AG20443 (cell line): ENCODE measurements at places on chromosomes 1 and 21.

DNA sequence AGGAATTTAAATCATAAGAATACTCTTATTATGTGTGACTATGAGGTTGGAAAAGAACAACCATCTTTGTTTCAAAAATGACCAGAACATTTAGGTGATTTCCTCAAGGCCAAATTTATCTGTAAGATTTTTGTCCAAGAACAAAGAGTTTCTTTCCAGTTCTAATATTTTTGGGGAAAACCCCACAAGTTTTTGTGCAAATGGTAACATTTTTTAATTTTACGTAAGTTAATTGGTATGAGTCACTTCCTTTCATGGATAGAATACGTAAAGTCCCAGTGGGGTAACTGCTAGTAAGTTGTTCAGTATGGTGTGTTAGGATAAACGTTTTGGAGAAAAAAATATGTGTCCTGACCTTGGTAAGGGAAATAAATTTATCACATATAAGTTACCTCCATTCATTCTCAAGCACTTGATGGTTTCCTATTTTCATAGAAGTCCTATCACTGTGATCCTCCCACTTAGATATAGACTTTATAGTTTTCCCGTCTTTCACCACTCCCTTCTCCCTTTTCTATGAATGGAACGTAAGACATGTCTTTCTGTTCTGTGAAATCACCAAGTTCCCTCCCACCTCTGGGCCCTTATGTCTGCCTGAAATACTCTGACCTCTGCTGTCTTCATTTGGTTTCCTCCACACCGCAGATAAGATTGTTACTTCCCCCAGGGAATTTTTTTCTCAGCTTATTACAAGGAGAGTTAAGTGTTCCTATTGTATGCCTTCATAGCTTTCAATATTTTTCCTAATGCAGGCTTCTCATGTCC lies 34.9 kb upstream of the TSNAX start:
- no peak for DNase-seq

GRCh38 chr1:106458866-106459265 lies 597.6 kb upstream of the PRMT6 start:
- DNase-seq: no peak

- no peak for DNase-seq
Measured at GRCh38 chr1:96971439-96971838, 249.9 kb downstream of the PTBP2 start.

DNA sequence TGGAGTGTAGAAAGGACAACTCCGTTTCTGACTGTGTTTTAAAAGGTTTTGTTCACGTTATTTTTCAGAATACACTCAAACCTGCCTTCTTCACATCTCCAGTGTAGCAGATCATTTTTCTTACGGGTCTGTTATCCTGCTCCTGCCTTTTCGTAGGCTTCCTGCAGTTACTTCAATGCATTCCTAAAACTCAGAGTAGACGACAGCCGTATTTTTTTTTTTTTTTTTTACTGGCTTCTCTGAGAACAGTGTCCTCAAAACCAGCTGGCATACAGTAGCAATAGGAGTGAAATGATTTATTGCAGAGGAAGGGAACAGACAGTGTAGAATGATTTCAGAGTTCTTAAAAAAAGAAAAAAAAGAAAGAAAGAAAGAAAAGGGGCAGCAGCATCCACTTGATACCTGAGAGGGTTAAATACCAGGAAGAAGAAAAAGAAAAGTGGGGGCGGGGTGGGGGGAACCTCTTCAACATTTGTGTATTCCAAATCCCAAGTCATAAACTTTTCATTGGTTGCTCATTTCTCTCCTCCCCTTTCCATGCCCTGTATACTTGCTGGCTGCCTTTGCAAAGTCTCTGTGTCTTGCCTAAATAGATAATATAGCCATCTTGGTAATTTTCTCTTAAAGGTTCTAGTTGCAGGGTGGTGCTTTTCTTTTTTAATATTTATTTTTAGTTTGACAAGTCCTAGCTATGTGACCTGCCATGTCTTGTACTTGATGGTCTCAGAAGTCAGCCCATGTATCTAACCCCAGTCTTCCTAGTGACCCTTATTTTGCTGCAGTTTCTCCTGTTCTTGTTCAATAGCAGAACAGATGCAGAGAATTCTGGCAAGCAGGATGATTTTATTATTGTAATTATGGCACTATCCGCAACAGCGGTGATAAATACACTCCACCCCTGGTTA lies 2.8 kb downstream of the TGFB2 start:
- no peak for DNase-seq

DNA sequence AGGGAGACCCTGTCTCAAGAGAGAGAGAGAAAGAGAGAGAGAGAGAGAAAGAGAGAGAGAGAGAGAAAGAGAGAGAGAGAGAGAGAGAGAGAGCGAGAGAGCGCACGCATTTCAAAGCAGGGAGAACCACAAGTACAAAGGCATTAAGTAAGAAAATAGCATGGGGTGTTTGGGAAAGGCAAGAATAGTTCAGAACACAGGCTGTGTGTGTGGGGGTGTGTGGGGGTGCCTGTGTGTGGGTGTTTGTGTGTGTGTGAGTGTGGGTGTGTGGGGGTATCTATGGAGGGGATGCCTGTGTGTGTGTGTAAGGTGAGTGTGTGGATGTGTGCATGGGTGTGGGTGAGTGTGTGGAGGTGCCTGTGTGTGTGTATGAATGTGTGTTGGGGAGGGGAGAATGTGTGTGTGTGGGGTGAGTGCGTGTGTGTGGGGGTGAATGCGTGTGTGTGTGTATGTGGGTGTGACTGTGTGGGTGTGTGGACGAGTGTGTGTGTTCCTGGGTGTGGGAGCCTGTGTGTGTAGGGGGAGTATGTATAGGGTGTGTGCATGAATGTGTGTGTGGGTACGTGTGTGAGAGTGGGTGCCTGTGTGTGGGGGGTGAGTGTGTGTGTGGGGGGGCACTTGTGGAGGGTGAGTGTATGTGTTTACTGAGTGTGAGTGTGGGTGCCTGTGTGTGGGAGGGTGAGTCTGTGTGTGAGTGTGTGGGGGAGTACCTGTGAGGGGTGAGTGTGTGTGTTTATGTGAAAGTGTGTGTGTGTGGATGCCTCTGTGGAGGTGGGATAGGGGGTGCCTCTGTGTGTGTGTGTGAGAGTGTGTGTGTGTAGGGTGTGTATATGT lies 19.1 kb upstream of the HDAC1 start:
- DNase-seq: no peak
